Activated B cell treated with CpG ODN at 0.5 μM for 24 hours (primary cell): ENCODE measurements at places on chromosomes 16 and 17.

- H3K27me3 ChIP-seq: no peaks in the 10 kb centered on the region
- no peak overlapping the region for H3K27ac ChIP-seq
- H3K36me3 ChIP-seq: no peaks in the 10 kb centered on the region
- no peak for DNase-seq
- no peaks in the 10 kb centered on the region for H3K4me1 ChIP-seq
Measured at GRCh38 chr16:51981725-51982124, 565.2 kb downstream of the TOX3 start.

DNA sequence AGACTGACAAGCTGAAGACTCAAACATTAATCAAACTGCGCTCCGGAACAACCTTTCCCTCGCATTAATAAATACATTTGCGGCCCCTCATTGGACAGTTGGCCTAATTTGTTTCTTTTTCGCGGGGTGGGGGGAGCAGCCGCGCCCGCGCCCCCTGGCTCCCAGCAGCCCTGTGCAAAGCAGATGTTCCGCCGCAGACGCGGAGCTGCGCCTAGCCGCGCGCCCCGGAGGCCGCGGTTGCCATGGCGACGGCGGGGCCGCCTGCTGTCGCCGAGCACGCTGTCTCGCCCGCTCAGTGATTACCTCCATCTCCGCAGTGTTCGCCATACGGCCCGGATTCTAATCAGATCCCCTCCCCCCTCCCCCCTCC lies 25.5 kb downstream of the COPZ2 start:
- H3K36me3 ChIP-seq: no peaks in the 10 kb centered on the region
- H3K4me3 ChIP-seq: peak overlapping the region; percentile 78
- DNase-seq: peak; percentile 62
- peaks cover 15% of the 10 kb centered on the region for H3K4me1 ChIP-seq

GRCh38 chr17:79033046-79033616 lies 9.2 kb downstream of the C1QTNF1 start:
- H3K4me1 ChIP-seq: no peaks in the 10 kb centered on the region
- peaks cover 27% of the 10 kb centered on the region for H3K27me3 ChIP-seq
- H3K27ac ChIP-seq: no peak overlapping the region
- DNase-seq: no peak

GRCh38 chr16:72426386-72426785 lies 254.4 kb upstream of the PMFBP1 start:
- H3K4me3 ChIP-seq: no peak overlapping the region
- no peaks in the 10 kb centered on the region for H3K4me1 ChIP-seq
- no peak for DNase-seq
- H3K27ac ChIP-seq: no peak overlapping the region
- no peaks in the 10 kb centered on the region for H3K27me3 ChIP-seq

- no peak overlapping the region for H3K27ac ChIP-seq
- peaks cover 16% of the 10 kb centered on the region for H3K27me3 ChIP-seq
- H3K4me3 ChIP-seq: no peak overlapping the region
Measured at GRCh38 chr17:76537288-76537577, 276 bp downstream of the CYGB start.

- H3K36me3 ChIP-seq: no peaks in the 10 kb centered on the region
- H3K27me3 ChIP-seq: peaks cover 7% of the 10 kb centered on the region
- H3K4me1 ChIP-seq: peaks cover 17% of the 10 kb centered on the region
- H3K4me3 ChIP-seq: no peak overlapping the region
- no peak overlapping the region for H3K27ac ChIP-seq
- DNase-seq: no peak
Measured at GRCh38 chr17:57747221-57748017, 2.3 kb upstream of the CCDC182 start.

GRCh38 chr16:60230666-60231065 lies 1496.5 kb upstream of the GOT2 start:
- H3K4me3 ChIP-seq: no peak overlapping the region
- H3K27ac ChIP-seq: no peak overlapping the region
- DNase-seq: no peak
- H3K4me1 ChIP-seq: no peaks in the 10 kb centered on the region
- H3K27me3 ChIP-seq: no peaks in the 10 kb centered on the region

DNA sequence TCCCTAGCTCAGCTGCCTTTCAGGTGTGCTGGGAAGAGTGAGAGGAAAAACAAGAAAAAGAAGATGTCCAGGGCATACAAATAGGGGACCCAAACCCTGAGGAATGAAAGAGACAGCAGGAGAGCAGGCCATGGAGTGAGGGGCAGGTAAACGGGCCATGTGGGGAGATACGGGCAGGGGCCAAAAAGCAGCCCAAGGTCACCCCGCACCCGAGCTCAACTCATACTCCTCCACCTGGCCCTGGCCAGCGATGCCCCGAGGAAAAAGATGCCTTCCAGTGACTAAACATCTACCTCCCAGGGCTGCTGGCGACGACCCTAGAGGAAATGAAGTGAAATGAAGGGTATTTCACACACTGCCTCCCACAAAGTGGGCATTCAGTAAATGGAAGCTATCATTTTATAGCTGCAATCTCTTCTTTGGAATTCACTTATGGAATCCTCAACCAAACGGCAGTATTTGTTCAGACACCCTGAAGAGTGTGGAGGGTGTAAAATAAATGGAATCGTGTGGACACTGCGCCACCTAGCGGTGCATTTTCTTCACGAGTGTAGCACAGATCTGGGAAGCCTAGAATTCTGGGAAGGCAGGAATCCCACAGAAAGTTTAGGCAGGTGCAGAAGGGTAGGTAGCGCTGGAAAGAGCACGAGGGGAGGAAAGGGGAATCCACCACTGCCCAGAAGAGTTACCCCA lies 14.9 kb downstream of the ELAC2 start:
- peak; percentile 43 for DNase-seq
- no peaks in the 10 kb centered on the region for H3K4me1 ChIP-seq
- no peaks in the 10 kb centered on the region for H3K27me3 ChIP-seq
- H3K36me3 ChIP-seq: peaks cover 66% of the 10 kb centered on the region

DNA sequence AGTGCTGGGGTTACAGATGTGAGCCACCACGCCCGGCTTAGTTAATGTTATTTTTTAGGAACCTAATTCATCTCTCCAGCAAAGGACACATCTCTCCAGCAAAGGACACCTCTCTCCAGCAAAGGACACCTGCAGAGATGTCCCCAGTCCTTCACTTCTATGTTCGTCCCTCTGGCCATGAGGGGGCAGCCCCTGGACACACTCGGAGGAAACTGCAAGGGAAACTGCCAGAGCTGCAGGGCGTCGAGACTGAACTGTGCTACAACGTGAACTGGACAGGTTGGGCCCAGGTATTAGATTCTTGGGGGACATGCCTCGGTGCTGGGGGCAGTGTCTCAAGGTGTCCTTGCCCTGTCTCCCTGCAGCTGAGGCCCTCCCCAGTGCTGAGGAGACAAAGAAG lies 4.7 kb downstream of the PFAS start:
- DNase-seq: no peak
- H3K27me3 ChIP-seq: no peaks in the 10 kb centered on the region
- H3K36me3 ChIP-seq: peaks cover 54% of the 10 kb centered on the region

- H3K27me3 ChIP-seq: peaks cover 19% of the 10 kb centered on the region
- H3K36me3 ChIP-seq: no peaks in the 10 kb centered on the region
- H3K4me3 ChIP-seq: peak overlapping the region; percentile 46
- H3K4me1 ChIP-seq: peaks cover 6% of the 10 kb centered on the region
- no peak overlapping the region for H3K27ac ChIP-seq
- peak; percentile 64 for DNase-seq
Measured at GRCh38 chr17:74454197-74455024, 12.0 kb upstream of the CD300A start.

GRCh38 chr17:42273474-42274252 lies 2.5 kb downstream of the STAT5B start:
- DNase-seq: no peak
- H3K27me3 ChIP-seq: no peaks in the 10 kb centered on the region
- peaks cover 67% of the 10 kb centered on the region for H3K4me1 ChIP-seq
- no peak overlapping the region for H3K27ac ChIP-seq
- peak overlapping the region; percentile 32 for H3K4me3 ChIP-seq
- peaks cover 4% of the 10 kb centered on the region for H3K36me3 ChIP-seq

- no peak for DNase-seq
- peaks cover 24% of the 10 kb centered on the region for H3K4me1 ChIP-seq
- no peaks in the 10 kb centered on the region for H3K27me3 ChIP-seq
- H3K36me3 ChIP-seq: peaks cover 36% of the 10 kb centered on the region
Measured at GRCh38 chr17:41772586-41773189, 13.8 kb downstream of the JUP start.

- no peaks in the 10 kb centered on the region for H3K27me3 ChIP-seq
- no peak overlapping the region for H3K4me3 ChIP-seq
- DNase-seq: no peak
- no peaks in the 10 kb centered on the region for H3K36me3 ChIP-seq
- peaks cover 15% of the 10 kb centered on the region for H3K4me1 ChIP-seq
- H3K27ac ChIP-seq: no peak overlapping the region
Measured at GRCh38 chr16:75014318-75014717, 15.5 kb downstream of the ZNRF1 start.

GRCh38 chr17:8913091-8913490 lies 45.6 kb upstream of the PIK3R6 start:
- no peak for DNase-seq
- no peaks in the 10 kb centered on the region for H3K27me3 ChIP-seq
- H3K4me3 ChIP-seq: peak overlapping the region; percentile 72
- peak overlapping the region; percentile 82 for H3K27ac ChIP-seq
- peaks cover 50% of the 10 kb centered on the region for H3K36me3 ChIP-seq
- H3K4me1 ChIP-seq: peaks cover 66% of the 10 kb centered on the region

DNA sequence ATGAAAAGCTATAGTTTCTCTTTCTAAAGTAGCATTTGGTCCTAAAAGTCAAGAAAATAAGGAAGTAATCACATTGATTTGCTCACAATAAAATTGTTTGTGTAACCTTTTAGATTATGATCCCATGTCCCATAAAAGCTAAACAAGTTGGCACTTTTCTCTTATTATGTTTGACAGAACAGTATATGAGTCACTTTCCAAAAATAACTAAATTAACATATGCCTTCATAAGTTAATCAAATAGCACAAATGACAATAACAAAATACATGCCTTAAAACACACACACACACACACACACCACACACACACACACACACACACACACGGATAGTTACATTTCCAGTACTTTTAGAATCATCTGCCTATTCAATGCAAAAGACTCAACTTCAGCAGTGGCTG lies 2.8 kb downstream of the MED13 start:
- H3K27ac ChIP-seq: no peak overlapping the region
- peak overlapping the region; percentile 96 for H3K4me3 ChIP-seq
- H3K4me1 ChIP-seq: peaks cover 52% of the 10 kb centered on the region
- H3K27me3 ChIP-seq: no peaks in the 10 kb centered on the region

DNA sequence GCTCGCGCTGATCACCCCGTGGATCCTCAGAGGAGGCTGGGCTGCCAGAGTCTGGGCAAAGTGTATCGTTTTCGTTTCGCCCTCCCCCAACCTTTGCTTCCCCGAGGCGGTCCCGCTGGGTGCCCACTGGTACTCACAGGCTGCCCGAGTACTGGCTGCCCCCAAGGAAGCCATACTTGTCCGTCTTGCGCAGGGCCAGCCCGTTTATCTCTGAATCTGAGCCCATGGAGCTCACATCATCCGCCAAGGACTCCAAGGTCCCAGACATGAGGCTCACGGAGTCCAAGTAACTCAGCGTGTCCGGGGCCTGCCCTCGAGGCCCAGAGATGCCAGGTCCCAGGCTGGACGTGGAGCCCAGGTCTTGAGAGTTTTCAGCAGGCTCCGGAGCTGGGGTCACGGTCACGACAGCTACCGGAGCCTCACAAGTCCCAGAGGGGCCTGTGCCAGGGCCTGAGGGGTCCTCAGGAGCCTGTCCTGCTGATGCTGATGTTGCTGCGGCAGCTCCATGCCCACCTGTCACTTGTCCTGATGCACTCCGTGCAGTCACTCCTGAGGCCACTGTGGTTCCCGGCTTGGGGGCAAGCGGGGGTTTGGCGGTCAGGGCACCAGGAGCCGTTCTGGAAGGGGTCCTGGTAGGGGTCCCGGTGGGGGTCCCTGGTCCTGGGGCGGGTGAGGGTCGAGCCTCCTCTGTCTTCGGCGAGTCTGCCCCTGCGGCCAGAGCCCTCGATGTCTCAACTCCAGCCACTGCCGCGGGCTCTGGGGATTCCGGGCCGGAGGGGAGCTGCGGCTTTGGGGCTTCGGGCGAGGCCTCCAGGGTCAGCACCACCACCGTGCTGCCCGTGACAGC lies 980 bp downstream of the TBC1D10B start:
- peak overlapping the region; percentile 63 for H3K27ac ChIP-seq
- no peak for DNase-seq
- peaks cover 25% of the 10 kb centered on the region for H3K36me3 ChIP-seq
- H3K4me1 ChIP-seq: peaks cover 52% of the 10 kb centered on the region
- peak overlapping the region; percentile 87 for H3K4me3 ChIP-seq

GRCh38 chr17:49028271-49028670 lies 31.1 kb downstream of the IGF2BP1 start:
- peaks cover 6% of the 10 kb centered on the region for H3K4me1 ChIP-seq
- H3K27me3 ChIP-seq: peaks cover 4% of the 10 kb centered on the region
- H3K4me3 ChIP-seq: no peak overlapping the region
- DNase-seq: no peak

GRCh38 chr17:51000835-51001638 lies 119.6 kb downstream of the SPAG9 start:
- no peak overlapping the region for H3K27ac ChIP-seq
- H3K4me3 ChIP-seq: no peak overlapping the region
- no peaks in the 10 kb centered on the region for H3K27me3 ChIP-seq
- no peaks in the 10 kb centered on the region for H3K4me1 ChIP-seq
- H3K36me3 ChIP-seq: peaks cover 60% of the 10 kb centered on the region
- no peak for DNase-seq

- no peak overlapping the region for H3K27ac ChIP-seq
- peaks cover 48% of the 10 kb centered on the region for H3K27me3 ChIP-seq
- no peak overlapping the region for H3K4me3 ChIP-seq
- no peak for DNase-seq
- H3K36me3 ChIP-seq: no peaks in the 10 kb centered on the region
Measured at GRCh38 chr16:86199182-86199581, 300.2 kb downstream of the IRF8 start.

- H3K27ac ChIP-seq: no peak overlapping the region
- DNase-seq: no peak
- H3K4me1 ChIP-seq: no peaks in the 10 kb centered on the region
- H3K4me3 ChIP-seq: no peak overlapping the region
Measured at GRCh38 chr17:77754956-77755355, 203.5 kb upstream of the TNRC6C start.

DNA sequence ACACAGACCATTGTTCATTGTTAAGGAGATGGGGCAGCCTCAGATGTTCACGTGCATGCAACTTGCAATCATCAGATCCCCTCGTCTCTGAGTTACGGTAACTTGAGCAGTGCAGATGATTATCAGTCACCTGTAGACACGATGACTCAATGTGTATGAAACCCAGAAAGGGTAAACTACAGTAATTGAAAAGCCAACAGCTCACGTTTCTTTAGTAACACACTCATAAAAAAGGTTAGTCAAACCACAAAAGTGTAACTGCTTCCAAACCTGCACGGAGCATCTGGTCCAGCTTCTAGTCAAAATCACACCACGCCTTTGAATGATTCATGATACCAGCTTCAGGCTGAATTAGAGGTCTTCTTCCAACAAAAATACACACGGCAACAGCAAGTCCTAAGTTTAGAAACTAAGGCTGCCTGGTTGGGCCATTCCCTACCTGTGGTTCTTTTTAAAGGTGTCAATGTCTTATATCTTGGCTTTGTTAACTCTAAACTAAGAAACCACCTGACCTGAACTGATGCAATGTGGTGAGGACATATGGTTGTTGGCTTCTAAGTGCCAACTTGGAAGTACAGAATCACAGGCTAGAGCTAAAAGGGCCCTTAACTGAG lies 32.3 kb downstream of the GRB7 start:
- peaks cover 99% of the 10 kb centered on the region for H3K4me1 ChIP-seq
- H3K4me3 ChIP-seq: peak overlapping the region; percentile 58
- H3K27me3 ChIP-seq: no peaks in the 10 kb centered on the region
- no peak for DNase-seq
- H3K27ac ChIP-seq: peak overlapping the region; percentile 96
